ENCODE measurements at places on chromosomes 5 and 9.
A peak's percentile ranks its signal among the peaks of the same experiment; 100 is the strongest.

DNA sequence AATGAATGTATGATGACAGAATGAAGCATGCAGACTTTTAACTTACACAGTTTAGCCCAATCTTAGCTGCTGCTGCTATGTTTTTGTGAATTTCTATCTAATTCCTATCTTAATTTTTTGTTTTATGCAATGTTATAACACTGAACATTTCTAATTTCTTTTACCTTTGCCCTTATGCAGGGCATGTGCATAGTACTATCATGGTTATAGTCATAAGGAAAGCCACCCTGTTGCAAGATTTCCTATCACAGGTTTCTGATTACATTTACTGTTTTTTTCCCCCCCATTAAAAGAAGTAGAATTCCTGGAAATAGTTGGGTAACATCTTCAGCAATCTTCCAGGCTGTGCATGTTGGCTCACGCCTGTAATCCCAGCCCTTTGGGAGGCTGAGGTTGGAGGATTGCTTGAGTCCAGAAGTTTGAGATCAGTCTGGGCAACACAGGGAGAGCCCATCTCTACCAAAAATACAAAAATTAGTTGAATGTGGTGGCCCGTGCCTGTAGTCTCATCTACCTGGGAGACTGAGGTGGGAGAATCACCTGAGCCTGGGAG lies 164.4 kb downstream of the KDM4C start:
- no peak for DNase-seq

DNA sequence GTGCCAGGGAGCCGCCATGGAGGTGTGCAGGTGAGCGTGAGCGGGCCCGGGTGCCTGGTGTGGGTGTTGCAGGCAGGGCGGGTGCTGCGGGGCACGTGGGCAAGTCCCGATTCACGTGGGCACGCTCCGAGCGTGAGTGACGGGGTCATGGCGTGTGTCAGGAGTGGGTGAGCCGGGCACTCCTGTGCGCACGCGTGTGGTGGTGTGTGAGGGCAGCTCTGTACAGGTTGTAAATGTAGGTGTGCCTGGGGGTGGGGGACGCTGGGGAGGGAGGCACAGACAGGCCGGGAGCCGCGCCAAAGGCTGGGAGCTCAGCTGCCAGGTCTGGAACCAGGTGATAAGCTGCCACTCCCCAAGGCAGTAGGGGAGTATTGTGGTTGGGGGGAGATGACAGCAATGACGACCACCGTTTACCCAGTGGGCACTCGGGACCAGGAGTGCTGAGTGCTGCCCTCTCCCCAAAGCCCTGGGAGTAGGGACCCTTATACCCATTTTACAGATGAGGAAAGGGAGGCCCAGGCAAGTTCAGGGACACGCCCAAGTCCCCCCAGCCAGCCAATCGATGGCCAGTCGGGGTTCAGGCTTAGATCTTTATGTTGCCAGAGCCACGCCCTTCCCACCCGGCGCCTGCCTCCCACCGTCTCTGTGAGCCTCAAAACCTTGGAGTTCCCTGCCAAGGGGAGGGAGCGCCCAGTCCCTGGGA lies 9.6 kb downstream of the NCS1 start:
- DNase-seq: no peak

GRCh38 chr5:33309068-33309467 lies 131.7 kb upstream of the TARS1 start:
- DNase-seq: no peak

GRCh38 chr9:91477106-91477505 lies 53.5 kb upstream of the NFIL3 start:
- DNase-seq: no peak

GRCh38 chr9:92989561-92989960 lies 42.2 kb downstream of the FGD3 start:
- DNase-seq: no peak

- no peak for DNase-seq
Measured at GRCh38 chr5:27571681-27572080, 533.3 kb upstream of the CDH9 start.

DNA sequence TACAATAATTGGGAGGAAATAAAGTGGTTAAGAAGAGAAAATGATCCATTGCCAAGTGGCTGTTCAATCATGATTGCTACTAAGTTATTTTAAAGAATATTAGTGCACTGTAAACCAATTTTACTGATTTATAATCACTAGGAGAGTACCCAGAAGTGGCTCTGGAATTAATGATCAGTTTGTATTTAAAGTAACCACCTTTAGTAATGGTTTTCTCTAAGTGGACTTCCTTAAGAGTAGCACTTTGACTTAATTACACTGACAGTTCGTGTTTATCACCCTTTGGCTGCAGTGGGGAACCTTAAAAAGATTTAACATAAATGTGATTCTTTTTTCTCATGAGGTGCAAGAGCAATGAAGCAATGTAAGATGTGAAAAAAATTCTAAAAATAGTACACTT lies 310.8 kb downstream of the CDH12 start:
- no peak for DNase-seq

DNA sequence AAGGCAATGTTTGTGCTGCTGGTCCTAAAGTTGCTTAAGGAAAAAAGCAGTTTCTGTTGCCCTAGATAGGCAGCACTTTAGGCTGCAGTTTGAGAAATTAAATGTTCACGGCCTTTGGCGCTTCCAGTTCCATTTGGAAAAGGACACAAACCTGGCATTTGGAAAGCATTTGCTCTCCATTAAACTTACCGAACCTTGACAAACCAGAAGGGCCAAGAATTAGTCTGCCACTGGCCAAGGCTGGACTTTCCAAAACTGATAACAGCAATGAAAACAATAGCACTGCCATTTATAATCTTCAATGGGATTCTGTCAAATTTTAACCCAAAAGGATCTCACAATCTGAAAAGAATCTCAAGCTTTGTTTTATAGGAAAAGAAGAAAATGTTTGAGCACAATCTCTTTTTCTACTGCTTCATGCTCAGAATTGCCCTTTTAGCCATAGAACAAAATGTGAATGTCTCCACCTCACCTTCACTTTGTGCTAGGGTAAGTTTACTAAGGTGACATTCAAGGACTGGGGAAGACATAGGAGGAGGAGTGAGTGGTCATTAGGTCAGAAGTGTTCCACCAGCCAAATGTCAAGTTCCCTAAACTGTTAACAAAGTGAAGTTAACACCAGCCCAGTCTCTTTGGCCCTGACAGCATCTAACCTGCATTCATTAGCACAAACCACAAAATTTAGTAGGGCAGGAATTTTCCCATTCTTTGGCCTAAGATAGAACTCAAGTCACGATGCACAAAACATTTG lies 583.4 kb upstream of the DMAC1 start:
- DNase-seq: no peak

DNA sequence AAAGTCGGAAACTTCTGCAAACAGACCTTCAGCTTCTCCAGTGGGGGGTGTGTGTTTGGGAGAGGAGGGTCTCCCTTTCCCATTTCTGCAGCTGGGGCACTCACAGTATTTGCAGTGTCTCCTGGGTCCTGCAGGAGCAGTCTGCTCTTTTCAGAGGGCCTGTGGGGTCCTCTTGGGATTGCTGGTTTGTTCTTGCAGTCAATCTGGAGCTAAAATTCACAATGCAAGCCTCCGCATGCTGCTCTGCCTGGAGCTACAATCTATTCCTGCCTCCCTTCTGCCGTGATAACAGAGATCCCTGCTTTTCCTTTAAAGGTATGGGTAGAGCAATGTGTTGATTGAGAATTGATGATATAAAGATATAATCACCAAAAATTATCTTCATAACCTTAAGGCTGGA lies 43.2 kb downstream of the ZNF462 start:
- no peak for DNase-seq

DNA sequence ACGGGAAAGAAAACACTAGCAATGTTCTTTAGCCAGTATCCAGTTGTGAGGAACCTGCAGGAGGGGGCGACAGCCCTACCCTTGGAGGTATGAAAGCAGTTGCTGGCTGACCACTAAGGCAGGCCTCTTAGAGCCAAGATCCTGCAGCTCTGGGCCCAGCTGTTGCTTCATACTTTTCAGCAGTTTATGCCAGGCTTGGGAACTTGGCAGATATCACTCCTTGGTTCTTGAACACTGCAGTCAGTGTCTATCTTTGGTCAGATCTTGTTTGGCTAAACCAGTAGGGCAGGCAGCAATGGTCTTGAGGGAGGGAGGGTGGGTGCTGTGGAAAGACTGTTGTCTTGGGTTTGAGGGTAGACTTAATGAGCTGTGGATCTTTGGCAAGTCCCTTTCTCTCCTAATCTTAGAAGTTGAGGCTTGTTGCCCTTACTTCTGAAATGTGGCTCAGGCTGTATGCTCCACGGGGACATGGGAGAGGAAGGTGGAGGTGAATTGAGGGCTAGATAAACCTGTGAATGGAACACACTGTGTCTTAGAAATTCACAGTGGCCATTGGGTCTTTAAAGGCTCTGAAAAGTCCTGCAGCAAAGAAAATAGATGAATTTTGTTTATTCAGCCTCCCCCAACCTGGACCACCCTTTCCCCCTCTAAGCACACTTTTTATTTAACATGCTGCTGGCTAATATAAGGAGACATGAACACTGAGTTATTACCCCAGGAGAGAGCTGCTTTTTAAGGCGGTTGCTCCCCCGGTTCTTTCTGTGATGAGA lies 37.5 kb downstream of the ZNF618 start:
- no peak for DNase-seq

GRCh38 chr5:96753848-96754247 lies 53.9 kb downstream of the ERAP1 start:
- no peak for DNase-seq

GRCh38 chr9:137785704-137786161 lies 91.8 kb upstream of the CACNA1B start:
- no peak for DNase-seq

- DNase-seq: no peak
Measured at GRCh38 chr5:174571662-174572397, 152.6 kb upstream of the MSX2 start.

GRCh38 chr9:105975886-105976645 lies 281.7 kb downstream of the TMEM38B start:
- no peak for DNase-seq

GRCh38 chr5:411728-412127 lies 31.2 kb upstream of the EXOC3 start:
- no peak for DNase-seq

DNA sequence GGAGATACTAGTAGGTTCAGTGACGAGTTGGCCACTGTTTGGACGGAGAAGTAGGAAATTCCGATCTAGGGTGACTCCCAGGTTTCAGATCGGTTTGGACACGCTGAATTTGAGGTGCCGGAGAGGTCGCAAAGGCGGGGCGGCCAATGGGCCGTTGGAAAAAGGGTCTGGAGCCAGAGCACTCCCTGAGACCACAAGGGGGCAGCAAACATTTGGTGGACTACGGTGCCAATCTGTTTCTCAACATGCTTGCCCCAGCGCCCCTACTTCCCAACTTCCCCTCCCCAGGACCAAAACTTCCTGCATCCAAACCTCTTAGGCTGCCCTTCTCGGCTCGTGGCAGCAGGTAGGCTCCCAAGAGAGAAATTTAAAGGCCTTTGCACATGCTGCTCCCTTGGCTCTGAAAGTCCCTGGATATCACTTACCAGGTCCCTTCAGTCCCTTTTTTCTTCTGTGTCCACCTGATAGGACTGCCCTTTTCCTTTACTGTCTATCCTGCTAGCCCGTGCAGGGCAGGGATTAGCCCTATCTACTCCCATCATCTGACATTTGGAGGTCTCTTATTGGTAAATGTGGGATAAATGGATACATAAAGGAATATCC lies 992 bp upstream of the RPP25L start:
- peak; percentile 24 for DNase-seq

GRCh38 chr9:131580358-131580757 lies 35.0 kb downstream of the PRRT1B start:
- no peak for DNase-seq

DNA sequence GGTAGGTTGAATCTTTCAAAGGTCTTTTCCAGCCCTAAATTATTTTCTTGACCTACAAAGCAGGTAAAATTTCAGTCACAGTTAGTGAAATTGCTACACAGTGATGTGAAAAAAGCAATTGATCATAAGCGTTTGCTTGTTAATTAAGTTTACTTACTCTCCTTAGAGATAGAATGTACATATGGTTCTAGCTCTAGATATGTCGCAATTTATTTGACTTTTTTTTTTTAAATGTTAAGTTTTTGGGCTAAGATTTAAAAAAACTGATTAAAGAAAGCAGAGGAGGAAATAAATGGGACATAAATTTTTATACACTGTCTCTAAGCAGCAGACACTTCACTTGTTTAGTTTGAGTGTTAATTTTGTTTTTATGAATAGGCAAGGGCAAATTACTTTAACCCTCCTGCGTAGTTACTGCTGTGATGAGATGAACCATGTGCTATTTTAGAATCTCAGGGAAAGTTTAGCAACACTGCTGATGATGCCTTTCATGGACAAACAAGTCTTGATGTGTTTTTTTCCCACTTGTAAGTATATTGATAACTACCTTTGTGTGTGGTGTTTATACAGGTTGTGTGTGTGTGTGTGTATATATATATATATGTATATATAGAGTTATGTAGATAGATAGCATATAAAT lies 38.3 kb upstream of the FAM120AOS start:
- no peak for DNase-seq

GRCh38 chr5:119943148-119943547 lies 313.8 kb downstream of the FAM170A start:
- peak; percentile 0 for DNase-seq

- no peak for DNase-seq
Measured at GRCh38 chr5:2464141-2464540, 287.3 kb downstream of the IRX2 start.

- no peak for DNase-seq
Measured at GRCh38 chr5:58925627-58926540, 343.0 kb downstream of the RAB3C start.
